ENCODE measurements at places on chromosomes 16 and 17.

DNA sequence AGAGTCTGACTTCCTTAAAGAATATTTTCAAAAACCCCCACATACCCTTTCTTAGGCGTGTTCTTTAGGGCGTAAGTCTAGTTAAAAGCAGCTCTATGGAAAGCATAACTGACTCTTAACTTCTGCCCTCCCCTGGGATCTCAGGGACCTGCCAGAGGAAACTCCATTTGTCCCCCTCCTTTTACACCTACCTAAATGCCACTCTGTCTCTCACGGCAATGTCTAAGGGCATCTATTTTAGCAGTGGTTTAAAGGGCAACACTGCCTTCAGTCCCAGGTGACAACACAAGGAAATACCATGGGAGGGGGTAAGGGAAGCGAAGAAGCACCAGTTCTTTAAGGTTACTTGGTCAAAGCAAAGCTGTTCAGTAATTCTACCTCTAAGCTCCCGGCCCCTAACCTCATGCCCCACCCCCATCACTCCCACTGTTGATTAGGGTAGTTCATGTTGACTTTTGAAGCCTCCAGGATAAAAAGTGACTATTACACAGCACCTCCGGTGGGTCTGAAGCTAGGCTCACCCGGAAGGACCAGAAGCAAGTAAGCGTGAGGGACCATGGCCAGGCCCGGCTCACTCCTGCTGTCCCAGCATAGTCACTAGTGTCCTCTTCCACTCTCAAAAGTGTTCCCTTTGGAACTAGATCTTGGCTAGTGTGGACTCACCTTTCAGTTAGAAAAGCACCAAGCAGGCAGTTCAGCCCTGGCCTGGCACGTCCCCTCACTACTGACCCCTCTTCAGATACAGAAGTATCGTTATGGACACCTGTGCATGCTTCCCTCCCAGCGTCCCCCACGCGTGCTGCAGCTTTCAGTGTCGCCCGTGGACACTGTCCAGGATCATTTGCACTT lies 47.1 kb downstream of the CYTH1 start:
- no peak for DNase-seq

GRCh38 chr16:65254144-65254543 lies 132.3 kb upstream of the CDH11 start:
- DNase-seq, result no peak

DNA sequence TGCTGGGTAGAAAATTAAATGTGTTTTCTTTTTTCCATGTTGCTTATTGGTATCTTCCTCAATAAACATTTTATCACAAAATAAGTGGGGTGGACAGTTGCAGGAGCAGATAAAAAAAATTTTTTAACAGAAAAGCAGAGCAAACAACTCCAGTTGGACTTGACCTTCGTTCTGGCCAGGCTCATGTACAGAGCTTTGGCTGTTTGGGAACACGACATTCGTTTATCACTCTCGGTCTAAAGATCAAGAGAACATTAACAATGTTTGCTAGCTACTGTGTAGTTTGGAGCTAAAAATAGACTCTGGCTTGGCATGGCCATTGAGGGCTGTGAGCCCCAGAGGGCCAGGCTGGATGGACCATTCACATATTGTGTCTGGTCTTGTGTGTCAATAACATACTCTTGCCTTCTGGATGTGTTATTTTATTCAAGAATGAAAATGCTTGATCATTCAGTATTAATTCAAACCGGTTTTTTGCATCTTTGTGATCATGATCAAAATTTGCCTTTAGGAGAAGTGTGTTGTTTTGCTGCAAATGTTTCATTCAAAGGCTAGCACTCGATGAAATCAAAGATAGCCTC lies 56.6 kb downstream of the TMEM186 start:
- no peak for DNase-seq

DNA sequence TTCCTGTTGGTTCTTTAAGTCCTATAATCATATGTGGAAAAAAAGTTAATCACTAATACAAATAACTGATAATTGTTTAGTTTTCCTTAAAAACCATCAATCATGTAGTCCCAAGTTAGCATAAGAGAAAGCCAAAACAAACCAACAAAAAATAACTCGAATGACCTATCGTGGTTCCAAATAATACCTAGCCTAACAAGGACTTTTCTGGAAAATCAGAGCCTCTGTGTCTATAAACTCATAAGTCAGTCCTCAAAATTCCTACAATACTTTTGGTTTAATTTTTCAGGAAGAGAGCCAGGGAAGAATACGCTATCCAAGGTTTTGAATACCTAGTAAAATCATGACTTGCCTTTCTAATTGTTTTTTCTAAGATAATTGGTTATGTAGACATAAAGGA lies 975.3 kb upstream of the SOX9 start:
- no peak for DNase-seq

All from NT2/D1 (cell line).